HTR-8/SVneo (cell line): ENCODE measurements at places on chromosomes 6 and 20.
A peak's percentile ranks its signal among the peaks of the same experiment; 100 is the strongest.

- DNase-seq, result peak; percentile 77
These were observed 93.2 kb downstream of the GMPR start for GRCh38 chr6:16331384-16332174.

- peak; percentile 10 for DNase-seq
These were observed 258.7 kb downstream of the LRFN2 start for GRCh38 chr6:40328386-40328985.

DNA sequence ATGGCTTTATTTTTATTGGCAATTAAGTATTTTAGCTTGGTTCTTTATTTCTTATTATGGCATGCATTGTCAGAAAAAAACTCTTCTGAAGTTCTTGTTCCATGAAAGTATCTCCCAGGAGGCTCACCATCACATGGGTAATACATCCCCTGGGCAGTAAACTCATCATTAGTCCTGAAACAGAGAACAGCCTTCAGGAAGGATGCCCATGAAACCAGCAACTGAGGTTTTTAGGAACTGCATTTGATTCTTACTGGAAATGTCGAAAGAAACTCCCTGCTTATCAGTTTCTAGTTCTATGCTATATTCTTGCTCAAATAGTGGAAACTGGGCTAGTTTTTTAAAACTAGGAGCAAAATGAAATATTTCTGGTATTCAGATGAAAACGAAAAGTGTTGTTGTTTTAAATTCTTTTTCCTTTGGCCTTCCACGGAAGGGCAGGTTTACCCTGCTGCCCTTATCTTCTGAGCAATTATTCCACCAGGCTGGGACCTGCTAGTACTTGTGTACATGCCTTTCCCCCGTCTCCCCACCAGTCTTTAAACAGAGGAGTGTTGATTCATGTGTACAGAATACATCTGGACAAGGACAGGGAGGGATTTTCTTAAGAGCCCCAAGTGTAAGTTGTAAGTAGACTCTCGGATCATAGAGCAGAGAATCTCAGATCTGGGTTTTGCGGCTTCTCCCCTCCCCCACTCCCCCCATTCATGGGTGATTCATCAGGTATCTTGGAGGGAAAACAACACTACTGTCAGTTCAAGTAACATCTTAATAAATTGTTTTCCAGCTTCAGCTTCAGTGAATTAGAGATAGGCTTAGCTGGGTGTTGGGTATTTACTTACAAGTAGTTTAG is 81.5 kb downstream of the RTN4IP1 start:
- DNase-seq, result no peak

DNA sequence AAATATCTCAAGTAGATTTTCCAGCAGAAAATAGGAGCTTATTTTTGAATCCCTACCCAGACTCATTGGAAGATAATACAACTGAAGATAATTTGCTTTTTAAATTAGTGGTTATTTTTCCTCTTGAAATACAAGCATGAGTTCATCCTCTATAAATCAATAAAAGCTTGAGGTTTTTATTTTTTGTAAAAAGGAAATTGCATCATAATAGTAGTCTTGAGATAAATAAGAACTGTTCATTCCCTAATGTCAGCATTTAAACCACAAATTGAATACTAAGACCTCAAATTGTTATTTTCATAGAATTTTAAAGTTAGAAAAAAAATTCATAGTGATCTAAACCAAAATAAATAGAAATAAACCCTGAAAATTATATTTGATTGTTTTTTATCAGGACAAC is 719.1 kb downstream of the CD109 start:
- DNase-seq, result no peak

DNA sequence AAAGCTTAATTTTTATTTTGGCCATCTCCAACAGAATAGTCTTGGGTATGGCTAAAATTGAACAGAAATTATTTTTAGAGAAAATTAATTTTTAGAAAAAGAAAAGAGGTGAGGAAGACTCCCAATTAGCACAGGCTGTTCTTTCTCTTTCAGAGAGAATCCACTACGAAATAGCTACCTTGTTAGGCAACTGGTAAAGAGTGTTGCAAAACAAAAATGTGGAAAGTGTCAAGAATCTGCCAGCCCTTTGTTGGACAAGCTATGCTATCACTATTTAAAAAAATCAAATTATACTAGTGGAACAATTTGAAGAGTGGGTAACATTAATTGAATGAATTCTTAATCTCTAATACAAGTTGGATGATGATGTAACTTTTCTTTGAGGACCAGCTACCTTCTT is 19.2 kb upstream of the ZSCAN9 start:
- DNase-seq, result no peak

DNA sequence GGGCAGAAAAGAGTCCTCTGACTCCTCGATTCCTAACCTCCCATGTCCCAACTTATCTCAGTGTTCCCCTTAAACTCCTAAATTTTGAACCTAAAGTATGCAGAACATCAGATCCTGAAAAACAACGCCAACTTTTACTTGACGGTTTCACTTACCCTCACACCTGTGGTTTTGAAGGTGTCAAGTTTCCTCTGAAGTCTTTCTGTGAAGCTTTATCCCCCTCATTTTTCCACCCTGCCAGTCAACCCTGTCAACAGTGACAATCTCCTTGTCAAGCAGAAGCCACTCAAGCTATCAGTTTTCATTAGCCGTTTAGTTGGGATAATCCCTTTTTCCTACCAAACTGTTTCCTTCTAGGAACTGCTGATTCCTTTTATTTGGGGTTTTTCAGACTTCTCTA is 245.4 kb upstream of the PREP start:
- no peak for DNase-seq

- no peak for DNase-seq
These were observed 9.7 kb downstream of the PTCHD4 start for GRCh38 chr6:48101290-48101689.

DNA sequence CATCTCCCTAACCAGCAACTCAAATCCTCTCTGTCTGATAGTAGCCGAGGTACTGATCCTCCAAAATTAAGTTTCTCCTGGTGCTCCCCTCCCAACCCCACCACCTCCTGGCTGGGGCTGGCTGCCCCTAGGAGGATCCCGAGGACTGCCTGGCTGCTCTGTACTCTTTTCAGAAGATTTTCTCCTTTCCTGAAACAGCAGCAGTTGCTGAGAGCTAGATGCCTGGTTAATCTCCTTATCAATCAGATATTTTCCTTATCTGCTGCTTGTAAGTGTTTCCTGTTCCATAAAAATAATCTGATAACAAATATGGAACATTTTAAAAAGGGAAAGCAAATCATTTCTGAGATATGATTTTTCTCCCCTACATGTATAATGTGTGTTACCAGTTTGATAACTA is 52.8 kb downstream of the ZMYND8 start:
- no peak for DNase-seq

- no peak for DNase-seq
These were observed 5.6 kb upstream of the ZBTB46 start for GRCh38 chr20:63836458-63837344.

DNA sequence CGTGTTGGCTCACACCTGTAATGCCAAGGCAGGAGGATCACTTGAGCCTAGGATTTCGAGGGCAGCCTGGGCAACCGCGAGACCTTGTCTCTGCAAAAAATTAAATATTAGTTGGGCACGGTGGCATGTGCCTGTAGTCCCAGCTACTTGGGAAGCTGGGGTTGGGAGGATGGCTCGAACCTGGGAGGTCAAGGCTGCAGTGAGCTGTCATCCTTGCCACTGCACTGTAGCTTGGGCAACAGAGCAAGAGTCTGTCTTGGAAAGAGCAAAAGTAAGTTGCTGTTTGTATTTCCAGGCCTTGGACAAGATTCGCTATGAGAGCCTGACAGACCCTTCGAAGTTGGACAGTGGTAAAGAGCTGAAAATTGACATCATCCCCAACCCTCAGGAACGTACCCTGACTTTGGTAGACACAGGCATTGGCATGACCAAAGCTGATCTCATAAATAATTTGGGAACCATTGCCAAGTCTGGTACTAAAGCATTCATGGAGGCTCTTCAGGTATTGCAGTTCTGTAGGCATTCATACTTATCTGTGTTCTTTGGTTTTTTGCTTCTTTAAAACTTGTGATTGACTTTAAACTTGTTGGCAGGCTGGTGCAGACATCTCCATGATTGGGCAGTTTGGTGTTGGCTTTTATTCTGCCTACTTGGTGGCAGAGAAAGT is 2.3 kb downstream of the HSP90AB1 start:
- no peak for DNase-seq

- DNase-seq, result no peak
These were observed 151.3 kb downstream of the RALGAPA2 start for GRCh38 chr20:20561172-20561571.

DNA sequence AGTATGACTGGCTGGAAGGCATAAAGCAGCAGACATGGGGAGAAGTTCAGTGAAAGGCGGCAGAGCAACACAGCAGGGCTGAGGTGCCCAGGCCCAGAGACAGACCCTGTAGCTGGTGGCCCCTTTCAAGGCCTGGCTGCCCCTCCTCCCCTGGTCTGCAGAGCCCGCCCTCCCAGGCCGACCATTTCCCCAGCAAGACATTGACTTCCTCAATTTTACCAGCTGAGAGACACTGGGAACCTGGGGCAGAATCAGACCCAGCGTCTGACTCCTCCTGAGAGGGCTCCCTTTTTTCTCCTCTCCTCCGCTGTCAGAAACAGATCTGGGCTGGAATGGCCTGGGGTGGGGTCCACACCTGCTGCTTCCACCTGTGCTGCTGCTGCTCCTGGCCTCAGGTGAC is at the start of gene TREML4:
Gene TREML4 (plus strand): TSS at position 254 of the 400 bp plus-strand sequence. CDS start 79 bp downstream, at position 333.
- no peak for DNase-seq

DNA sequence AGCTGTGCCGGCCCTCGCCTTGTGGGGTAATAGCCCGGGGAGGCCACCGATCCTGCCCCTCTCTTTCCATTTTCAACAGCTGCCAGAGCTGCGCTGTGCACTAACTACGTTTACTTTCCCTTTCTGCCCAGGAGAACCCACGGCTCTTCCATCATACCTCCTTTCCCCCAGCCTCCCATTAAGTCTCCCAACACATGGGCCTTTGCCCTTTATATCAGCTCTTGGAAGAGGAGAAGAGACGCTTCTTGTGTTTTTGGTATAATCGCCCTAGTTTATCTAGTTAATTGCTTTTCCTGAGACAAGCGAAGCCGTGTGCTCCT is 637 bp downstream of the UBR2 start:
- DNase-seq, result no peak

DNA sequence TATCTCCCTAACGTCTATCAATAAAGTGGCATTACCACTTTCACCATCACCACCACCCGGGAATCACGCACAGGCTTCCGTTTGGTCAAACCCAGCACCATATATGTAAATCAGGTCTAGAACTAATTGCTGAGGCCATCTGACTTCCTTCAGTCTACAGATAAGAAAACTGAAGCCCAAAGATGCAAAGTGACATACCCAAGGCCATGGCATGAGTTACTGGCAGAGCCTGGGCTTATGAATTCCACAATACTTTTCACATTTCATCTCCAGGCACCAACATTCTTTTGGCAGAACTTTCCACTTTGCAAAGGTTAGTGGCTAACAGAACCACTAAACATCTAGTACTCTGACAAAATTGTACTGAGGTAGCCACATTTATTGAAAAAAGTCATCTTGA is 64.5 kb upstream of the TINAG start:
- DNase-seq, result no peak

DNA sequence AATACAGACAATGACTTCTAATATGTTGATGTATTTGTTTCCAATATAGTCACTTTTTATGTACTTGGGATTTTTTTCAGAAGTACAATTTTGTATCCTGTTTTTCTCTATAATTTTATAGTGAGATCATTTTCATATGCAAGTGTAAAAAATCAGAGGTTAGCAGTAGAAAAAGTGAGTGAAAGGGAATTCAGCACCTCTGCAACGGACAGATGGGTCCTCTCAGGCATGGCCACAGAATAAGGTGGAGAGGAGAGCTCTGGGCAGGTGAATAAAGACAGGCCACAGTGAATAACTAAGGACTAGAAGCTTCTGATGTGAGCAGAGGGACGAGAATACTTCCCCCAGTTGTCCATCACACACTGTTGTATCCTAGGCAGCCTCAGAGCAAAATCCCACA is 210.1 kb upstream of the CNR1 start:
- DNase-seq, result no peak

- no peak for DNase-seq
These were observed 96.2 kb downstream of the THBS2 start for GRCh38 chr6:169157197-169158148.

GRCh38 chr20:58480551-58481336 is 34.5 kb downstream of the APCDD1L start:
- DNase-seq, result no peak

DNA sequence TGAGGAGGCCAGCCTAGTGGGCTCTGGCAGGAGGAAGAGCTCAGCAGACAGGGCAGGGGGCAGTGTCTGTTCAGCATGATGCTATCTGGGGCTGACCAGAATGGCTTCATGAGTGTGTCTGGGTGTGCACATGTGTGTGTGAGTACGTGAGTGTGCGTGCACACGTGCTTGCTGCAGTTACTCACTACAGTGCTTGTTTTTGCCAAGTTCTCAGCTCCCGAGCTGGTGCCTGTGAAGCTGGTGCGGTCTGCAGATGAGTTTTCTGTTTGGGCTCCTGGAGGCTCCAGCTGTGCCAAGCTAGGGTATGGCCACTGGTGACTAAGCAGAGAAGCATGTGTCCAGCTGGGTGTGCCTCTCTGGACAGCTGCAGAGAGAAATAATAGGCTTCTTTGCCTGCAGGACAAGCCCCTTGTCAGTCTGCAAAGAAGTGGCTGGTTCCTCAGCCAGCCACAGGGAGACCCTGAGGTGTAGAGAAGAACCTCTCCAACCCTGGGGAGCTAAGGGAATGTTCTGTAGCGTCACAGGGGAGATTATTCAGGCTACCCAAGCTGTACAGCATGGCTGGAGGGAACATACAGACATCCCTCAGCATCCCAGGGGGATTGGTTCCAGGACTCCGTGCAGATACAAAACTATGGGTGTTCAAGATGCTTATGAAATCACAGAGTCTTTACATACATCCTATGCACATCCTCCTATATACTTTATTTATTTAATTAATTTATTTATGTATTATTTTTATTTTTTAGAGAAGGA is 40.2 kb upstream of the FAM50B start:
- DNase-seq, result peak; percentile 92

DNA sequence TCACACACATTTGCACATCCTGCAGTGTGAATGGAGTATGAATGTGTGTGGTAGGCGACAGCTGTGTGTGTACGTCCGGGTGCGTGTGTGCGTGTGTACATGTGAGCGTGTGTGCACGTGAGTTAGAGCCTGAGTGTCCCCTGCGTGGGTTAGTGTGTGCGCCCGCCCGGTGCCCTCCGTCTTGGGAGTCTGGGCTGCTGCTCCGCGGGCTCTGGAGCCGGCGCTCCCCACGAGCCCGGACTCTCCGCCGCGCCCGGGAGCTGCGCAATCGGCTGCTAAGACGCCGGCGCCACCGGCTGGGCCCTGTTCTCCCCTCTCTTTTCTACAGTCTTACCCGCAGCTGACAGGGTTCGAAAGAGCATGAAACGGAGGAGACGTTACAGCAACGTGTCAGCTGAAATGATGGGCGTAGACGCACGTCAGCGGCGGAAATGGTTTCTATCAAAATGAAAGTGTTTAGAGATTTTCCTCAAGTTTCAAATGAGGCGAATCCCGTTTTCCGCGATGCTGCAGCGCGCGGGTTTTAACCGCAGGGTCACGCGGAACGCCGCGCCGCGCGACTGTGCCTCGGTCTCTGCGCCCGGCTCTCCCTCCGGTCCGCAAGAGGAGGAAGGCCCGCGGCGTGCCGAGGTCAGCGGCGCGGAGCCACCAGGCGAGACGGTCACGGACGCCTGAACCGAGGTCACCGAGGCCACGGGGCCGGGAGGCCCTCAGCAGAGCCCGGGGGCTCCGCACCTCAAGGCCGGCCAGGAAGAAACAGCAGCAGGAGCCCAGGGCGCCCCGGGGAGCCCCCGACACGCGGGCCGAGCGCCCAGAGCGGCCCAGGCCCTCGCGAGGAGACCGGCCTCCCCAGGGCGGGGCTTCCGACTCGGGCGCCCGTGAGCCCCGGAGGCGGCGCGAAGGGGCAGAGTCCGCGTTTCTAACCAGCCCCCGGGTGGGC is 95.3 kb upstream of the BHLHE23 start:
- DNase-seq, result peak; percentile 78
